Foreskin keratinocyte (primary cell): ENCODE measurements at places on chromosomes 5 and 9.

- peak; percentile 50 for DNase-seq
Measured at GRCh38 chr5:31993165-31993961, 180.8 kb downstream of the GOLPH3 start.

DNA sequence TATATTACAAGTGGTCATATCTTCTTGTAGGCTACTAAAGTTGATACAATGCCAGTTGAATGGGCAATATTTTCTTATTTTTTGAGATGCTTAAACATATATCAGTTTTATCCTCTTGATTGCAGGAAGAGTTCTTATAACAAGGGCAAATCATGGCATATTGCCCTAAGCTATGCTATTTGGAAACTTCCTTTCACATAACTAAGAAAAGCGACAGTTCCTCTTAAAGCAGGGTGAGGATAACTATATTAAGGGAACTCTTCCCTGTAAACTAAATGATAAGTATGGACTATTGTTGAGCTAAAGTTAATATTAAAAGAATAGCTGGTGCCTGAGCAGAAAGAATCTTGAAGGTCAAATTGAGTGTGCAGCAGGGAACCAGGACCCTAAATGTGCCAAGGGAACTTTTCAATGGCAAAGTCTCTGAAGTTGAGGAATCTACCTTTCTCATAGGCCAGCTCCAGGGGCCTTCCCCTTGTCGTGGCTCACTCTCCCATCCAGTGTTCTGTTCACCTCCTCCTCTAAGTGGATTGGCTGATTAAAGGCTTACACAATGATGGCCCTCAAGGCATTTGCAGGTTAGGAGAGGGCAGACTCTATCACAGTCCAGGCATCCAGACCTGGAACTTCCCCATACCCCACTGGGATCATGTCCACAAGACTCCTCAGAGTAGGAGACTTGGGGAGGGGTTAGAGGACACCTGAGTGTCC lies 26.8 kb downstream of the FYB1 start:
- peak; percentile 24 for DNase-seq

DNA sequence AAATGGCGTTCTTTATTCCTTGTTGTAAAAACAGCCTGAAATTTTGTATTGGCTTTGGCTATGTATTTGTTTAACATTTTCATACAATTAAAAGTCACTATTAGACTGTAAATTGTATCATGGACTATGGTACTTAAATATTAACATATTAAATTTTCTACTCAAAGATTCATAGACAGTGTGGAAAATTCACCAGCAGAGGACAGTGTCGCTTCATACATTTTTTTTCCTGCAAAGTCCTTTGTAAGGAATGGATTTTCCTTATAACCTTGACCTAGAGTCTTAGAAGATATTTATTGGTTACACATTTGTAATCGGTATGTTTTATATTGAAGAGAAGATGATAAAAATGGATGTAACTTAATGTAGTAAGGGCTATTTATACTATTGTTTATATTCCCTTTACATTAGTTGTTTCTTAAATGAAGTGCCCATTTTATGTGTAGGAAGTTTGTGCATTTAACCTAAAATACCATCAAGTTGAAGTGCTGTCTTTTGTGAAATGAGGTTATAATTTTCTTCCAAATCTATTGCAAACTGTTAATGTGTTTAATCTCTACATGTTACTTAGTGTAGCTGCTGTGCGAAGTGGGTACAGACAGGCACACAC lies 150.1 kb downstream of the KDM4C start:
- DNase-seq = no peak

DNA sequence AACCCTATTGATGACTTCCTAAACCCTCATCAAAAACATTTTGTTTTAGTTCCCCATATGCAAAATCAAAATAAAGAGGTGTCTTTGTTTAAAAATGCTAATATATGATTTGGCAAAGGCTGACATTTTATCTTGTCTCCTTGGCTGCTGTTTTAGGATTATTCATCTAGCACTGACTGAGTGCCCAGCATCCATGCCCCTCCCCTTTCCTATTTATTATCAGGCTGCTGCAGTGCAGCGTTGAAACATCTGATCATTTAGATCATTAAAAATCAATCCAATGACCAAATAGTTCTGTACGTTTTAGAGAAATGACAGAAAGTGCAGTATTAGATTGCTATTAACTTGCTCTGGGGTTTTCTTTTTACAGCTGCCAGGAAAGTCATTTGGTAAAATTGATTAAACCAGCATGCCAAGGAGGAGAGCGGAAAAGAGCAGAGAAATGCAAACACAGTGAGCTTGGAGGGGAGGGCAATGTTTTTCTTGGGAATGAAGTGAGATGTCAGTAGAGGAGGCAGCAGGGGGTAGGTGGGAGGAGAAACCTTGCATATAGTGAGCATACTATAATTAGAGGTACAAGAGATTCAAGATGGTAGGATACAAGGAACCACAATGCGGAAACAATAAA lies 286.3 kb downstream of the PDE4D start:
- no peak for DNase-seq

- DNase-seq = no peak
Measured at GRCh38 chr9:129071526-129072126, 9.3 kb upstream of the DOLPP1 start.

GRCh38 chr5:12023614-12024241 lies 119.5 kb upstream of the CTNND2 start:
- no peak for DNase-seq

GRCh38 chr9:4370501-4370900 lies 70.6 kb upstream of the GLIS3 start:
- DNase-seq = no peak

DNA sequence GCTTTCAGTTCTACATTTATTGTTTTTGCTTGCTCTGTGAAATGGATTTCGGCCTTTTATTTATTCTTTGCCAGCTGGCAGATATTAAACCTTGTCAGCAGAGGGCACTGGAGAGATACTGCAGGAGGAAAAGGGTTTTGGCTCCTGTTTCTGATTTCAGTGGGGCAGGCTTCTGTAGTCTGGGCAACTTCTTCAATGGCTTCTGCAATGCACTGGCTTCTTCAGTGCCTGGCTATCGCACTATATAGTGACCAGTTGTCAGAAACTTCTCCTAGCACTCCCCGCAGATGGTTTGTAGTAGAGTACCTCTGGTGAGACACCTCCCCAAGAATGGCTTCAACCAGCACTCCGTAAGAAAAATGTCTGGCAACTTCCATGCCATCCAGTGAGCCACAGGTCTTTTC lies 3.2 kb upstream of the NFX1 start:
- peak; percentile 48 for DNase-seq

DNA sequence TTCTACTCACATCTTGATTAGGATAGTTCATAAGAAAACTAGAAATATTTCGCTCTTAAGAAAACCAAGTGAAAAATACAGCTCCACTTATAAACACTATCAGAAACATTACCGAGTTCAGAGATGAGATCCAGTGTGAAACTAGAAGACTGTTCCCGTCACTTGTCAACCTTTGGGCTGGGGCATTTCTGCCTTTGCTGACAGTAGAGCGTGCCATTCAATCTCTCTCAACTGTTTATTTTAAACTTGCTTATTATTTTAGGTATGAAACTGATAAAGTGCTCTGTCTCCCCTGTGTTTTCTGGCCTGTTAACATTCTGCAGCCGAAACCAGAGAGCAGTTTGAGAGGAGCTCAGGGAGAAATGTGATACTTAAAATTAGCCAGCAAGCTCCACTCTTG lies 16.7 kb downstream of the MRRF start:
- DNase-seq = no peak

GRCh38 chr9:136363106-136363948 lies at the start of gene DNLZ:
TSS of gene DNLZ (minus strand) at chr9:136363744. CDS start at chr9:136363714, 30 bp downstream.
- peak; percentile 66 for DNase-seq

DNA sequence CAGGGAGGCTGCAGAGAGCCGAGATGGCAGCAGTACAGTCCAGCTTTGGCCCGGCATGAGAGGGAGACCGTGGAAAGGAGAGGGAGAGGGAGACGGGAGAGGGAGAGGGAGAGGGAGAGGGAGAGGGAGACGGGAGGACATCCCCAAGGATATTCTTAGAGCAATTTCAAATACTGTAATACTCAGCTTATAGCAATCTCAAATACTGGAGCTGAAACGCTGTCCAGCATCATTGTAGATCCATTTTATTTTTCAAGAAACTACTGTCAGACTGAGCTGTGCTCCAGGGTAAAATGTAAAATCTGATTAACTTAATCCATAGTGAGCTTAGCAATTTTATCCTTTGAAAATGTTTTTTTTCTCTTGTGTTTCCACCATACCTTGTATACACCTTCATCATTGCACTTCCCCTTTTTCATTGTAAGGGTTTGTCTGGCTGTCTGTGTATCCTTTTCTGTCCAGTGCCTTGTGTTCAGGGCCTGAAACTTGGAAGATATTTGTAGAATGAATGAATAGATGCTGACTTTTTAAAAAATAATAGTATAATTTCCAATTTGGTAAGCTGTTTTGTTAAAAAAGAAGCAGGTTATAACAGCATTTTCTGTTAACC lies 64.0 kb upstream of the LRRC70 start:
- DNase-seq = no peak

DNA sequence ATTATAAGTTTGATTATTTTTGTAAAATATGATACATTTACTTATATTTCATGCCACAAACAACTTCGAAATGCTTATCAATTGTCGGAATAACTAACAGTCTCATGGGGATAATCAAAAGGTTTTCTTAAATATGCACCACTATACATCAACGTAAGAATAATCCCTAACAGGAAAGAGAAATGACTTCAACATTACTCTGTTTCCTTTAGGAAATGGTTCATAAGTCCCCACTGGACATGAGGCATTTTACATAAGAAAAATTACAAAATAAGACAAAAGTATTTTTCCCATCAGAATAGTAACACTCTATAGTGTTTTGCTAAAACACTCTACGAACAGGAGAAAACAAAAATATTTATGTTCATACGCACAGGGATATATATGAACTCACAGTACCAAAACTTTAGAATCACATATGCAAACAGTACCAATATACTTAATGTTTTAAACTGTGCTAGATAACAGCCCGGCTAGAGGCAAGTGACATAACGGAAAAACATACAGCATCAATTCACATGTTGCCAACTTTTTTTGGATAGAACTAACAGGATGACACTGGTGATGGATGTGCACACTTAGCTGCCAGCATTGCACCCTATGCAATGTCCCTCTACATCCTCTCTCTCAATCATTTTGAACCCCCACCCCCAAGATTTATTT lies 120.5 kb downstream of the NFIB start:
- no peak for DNase-seq

- no peak for DNase-seq
Measured at GRCh38 chr5:151464101-151464500, 16.7 kb downstream of the SLC36A1 start.

DNA sequence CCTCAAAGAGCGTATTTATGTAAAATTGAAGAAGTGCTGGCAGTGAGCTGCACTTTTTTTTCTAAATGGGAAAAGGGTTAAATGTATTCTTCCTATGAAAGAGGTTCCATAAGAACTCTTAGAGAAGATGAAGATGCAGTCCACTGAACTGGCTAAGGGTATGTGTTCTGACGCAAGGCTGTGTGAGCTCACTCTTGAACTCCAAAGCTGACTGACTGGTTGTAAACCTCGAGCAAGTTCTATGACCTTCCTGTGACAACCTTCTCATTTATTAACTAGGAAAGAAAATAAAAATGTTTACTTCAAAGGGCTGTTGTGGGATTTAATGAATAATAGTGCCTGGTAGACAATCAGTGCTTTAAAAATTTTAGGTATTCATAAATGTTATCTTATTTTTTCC lies 46.7 kb downstream of the POC5 start:
- DNase-seq = no peak

GRCh38 chr5:123089914-123090660 lies 1.0 kb downstream of the PRDM6 start:
- DNase-seq = no peak

- no peak for DNase-seq
Measured at GRCh38 chr5:137615171-137615775, 116.1 kb upstream of the SPOCK1 start.

DNA sequence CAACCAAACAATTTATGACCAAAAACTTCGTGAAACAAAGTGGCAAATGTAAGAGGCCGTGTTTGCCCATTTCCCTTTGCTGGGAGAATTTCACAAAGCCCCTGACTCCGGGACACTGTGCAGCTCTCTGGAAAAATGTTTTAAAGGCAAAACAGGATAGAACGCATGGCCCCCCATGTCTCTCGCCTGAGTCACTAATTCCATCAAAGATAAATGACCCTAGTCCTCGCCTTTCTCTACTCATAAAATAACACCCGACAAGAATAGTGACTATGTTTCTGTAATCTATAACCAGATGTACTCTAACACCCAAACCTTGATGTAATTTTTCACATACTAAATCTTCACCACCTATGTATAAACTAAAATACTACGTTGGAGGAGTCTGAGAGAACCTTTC lies 55.7 kb upstream of the SAP30L start:
- no peak for DNase-seq

DNA sequence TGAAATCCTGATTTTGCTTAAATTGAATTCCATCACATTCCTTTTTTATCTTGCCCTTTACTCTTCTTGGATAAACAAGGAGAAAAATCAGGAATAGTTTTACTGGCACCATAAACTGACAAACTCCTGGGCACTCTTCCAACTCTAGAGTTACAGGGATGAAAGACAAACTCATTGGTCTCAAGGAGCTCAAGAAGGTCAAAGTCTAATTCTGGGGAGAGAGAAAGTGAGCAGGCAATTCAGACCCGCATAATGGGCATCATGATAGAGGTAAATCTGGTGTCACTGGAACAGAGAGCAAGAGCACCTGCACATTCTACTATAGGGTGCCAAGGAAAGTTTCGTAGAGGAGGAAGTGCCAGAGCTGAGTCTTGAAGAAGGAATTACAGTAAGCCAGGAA lies 64.8 kb downstream of the GRIN3A start:
- no peak for DNase-seq

DNA sequence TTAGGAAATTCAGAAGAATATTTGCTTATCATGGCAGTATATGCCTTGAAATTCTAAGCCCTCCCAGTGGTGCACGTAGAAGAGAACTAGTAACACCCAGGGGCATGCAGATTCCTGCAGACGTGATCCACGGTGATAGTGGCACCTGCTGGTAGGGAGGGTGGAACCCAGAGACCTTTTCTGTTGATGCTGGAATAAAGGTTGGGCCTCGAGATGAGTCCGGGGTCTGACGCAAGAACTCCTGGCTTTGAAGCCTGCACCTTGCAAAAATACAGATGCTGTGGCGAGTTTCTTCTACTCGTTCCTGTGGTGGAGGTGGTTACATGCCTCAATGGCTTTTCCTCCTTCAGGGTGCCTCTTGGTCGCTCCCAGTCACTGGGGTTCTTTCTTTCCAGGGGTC lies 39.5 kb upstream of the PHF2 start:
- DNase-seq = no peak

DNA sequence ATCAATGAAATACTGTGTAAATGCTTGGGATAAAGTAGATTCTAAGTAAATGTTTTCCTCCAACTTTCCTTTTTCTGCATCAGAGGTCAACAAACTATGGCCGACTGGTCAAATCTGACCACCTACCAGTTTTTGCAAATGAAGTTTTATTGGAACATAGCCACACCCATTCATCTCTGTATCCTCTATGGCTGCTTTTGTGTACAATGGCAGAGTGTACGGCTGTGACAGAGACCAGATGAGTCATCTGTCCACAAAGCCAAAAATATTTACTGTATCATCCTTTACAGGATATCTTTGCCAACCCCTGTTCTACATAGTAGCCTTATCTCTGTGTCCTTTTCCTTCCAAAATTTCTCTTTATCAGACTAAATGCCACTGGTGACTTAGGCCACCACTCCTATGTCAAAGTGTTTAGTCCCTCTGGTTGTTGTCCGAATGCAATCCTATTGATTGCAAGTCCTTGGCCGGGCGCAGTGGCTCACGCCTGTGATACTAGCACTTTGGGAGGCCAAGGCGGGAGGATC lies 218.4 kb upstream of the KLF4 start:
- peak; percentile 44 for DNase-seq
